Peyer's patch (tissue), 4 donors: ENCODE measurements at places on chromosomes 3 and 15. TPM values are rescaled to one million over a fixed set of nuclear protein-coding genes. Genes with fewer than 3 reads are reported as not detected.

Gene FOXL2NB
- not detected for total RNA-seq

DNA sequence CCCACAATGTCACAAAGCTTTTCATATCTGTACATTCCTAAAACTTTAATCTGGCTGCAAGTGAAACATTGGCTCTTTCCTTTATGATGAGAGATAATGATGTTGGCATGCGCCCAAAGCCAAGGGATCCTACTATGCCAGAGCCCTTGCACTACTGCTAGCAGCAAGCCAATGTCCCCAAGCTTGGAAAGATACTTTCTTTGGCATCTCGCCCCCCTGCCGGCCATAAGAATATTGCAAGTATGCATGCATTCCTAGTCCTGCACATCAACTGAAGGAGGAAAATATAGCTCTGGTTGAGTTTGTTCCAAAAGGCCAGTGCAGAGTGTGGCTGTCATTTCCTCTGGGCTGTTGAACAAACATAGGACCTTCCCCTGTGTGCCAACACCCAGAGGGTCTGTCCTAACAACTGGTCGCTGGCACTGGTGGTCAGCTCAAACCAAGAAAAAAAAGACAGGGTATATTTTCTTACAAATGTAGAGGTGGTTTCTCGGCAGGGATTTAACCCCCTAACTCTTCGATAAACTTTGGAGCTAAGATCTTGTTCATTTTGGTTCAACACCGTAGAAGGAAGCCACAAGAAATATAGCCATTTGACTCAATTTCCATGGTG is 120.9 kb upstream of the ZBED2 start:
- DNase-seq = no peak

Gene FES
- total RNA-seq = 4.7 TPM

Gene TAGLN3
- not detected for total RNA-seq

GRCh38 chr3:129106320-129106719 is 15.3 kb downstream of the RAB43 start:
- DNase-seq = no peak

DNA sequence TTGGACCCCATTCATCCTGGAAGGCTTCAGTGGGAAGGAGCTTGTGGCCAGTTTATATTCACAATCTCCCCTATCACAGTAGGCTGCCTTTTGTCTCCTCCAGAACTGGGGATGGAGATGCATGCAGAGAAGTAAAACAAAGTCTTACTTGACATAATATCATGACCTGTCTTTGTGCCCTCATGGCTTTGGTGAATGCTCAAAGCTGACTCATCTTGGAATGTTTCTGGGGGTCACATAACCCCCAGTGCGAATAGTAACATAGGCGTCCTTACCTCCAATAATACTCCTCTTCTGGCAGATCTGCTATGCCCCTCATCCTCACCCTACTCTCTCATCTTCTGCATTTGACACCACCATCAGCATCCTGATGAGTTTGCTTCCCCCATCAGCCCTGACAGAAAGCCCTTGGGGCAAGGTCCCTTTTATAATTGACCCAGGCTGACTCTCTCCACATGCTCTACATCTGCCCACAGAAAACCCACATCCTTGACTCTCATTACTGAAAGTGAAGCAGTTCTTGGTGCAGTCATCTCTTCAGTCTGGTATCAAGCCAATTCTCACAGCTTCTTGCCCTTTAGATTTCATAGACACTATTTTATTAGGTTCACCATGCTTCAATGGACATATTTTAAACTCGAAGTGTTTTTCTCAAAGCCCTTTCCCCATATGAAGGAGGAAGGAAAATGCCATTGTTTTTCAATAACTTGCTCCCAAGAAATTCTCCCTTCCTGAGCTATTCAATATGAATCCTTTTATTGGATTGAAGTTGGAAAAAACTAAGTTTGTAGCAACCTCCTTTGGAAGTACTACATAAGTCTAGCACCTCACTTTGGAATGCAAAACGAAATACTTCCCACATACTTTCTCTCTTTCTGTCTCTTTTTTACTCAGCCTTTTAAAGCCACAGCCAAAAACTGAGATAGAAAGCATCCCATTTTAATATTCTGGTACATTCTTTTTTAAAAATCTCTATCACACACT is 36.6 kb downstream of the OSTN start:
- no peak for DNase-seq

Gene TMF1
- 48.4 TPM for total RNA-seq

GRCh38 chr15:81275711-81276392 is 48.1 kb downstream of the STARD5 start:
- no peak for DNase-seq

DNA sequence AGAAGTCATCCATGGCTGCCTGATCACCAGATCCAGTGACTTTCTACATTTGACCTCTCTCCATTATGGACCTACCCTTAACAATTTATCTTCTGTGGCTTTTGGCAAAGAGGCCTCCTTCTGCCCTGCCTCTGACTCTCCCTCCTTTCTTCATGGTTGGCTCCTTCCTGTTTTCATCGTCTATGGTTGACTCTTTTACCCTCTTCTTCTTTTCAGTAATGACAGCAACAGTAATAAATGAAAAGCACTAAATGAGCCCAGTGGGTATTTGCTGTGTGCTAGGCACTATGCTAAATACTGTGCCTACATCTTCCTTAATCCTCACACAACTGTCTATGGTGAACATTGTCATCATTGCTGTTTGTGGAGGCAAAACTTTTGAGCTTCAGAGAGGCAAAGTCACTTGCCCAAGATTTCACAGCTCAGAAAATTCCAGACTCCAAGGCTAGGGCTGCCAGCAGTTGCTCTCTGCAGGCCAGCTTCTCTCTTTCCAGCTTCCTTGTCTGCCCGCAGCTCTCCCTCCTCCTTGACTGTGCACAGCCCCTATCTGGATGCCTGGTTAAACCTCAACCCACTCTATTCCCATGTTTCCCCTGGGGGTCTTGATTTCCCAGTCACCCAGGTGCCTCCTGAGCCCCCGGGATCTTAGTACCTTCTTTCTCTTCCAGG is 24.6 kb downstream of the ITPR1 start:
- DNase-seq = no peak

GRCh38 chr3:89957451-89957850 is 850.0 kb downstream of the EPHA3 start:
- no peak for DNase-seq

GRCh38 chr3:54093491-54094248 is 28.7 kb upstream of the CACNA2D3 start:
- DNase-seq = no peak

GRCh38 chr3:152183473-152183872 is 85.3 kb upstream of the MBNL1 start:
- peak; percentile 54 for DNase-seq

Gene CCR1
- total RNA-seq = 6.6 TPM

- no peak for DNase-seq
These were observed 15.2 kb downstream of the PFN2 start for GRCh38 chr3:149955449-149955848.

- no peak for DNase-seq
These were observed 22.9 kb downstream of the CTXND1 start for GRCh38 chr15:80228959-80229610.

DNA sequence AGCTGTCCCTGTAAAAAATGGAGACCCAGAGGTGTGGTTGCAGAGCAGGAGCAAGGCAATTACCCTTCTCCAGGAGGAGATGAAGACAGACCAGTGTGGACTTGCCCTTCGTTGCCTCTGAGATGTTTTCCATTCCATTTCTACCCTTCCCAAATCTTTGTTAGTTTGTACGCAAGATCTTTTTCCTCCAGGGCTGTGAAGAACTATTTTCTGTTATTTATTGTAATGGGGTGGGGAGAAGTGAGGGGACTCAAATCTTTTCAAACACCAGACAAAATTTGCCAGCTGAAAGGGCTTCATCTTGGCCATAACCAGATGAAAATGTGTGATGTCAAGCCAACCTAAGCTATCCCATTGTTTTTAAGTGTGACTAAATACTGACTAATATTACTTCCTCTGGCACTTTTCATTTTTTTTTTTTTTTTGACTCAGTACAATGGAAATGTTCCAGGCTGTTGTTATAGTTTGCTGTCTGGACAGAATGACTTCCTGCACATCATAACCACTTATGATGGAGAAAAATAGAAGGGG is 271.3 kb upstream of the TPRG1 start:
- DNase-seq = no peak

Gene NSMCE3
- total RNA-seq = 2.5 TPM

- DNase-seq = no peak
These were observed 11.9 kb downstream of the LRCH3 start for GRCh38 chr3:197802779-197803459.

DNA sequence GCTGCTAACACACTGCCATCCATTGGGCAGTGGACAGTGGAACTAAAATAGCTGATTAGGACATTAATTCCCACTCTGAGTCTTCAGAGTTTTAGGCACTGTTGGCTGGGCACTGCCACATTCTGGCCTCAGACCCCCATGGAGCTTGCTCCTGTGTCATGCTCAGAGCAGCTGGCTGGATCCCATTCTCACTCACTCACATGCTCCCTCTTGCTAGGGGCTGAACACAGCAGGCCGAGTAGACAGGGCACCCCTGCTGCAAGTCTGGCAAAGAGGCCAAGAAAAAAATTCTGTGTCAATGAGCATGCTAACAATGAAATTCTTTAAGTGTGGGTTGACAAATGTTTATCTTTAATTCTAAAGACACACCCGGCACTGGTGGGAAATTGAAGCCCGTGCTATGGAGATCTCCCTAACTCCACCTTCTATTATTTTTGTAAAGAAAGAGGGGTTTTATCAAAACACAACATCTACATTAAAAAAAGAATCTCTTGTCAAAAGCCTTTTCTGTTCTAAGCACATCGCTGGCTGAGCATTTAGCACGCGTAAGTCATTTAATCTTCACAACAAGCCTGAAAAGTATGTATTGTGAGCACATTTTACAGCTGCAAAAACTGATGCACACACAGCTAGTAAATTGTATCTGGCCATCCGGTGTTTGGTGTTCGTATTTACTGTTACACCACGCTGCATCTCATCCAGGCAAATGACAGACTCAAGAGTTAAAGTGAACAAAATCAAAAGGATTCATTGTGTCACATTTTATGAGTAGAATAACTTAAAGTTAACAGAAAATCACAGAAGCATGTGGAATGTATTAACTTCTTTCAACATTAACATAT is 362.1 kb downstream of the PLOD2 start:
- no peak for DNase-seq

DNA sequence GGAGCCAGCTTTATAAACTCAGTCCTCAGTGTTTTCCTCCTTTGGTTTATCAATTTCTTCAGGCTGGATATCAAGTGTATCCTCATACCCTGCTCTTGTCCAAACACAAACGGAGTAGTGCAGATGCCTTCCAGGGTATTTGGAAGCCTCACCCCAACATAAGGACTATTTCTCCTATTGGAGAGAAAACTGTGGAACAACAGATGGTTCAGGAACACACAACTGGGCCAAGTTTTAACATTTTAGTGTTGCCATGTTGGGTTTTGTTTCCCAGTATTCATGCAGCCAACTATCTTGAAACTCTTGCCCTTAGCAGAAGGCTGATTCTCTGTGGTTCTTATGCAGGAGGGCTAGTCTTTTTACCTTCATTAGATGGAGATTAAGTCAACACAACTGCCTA is 398.1 kb downstream of the GABRB3 start:
- DNase-seq = no peak

DNA sequence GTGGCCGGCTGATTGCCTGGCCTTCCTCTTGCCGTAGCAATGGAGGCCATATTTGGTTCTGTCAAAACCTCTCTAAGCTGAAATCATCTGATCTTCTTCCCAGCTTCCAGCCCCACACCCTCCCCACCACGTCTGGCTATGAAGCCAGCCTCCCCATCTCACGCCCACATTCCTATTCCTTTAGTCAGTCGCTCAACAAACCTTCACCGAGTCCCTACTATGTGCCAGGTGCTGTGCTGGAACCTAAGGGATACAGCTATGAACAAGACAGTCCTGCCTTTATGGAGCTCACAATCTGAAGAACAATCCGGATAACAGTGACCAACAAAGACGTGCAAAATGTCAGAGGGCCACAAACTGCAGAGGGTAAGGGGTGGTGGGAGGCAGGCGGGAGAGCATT is 31.9 kb upstream of the SMAD6 start:
- no peak for DNase-seq

Gene EFHB
- total RNA-seq = 0.35 TPM

GRCh38 chr3:74089814-74090213 is 465.1 kb upstream of the PDZRN3 start:
- DNase-seq = no peak
